Stimulated activated CD4-positive, alpha-beta T cell treated with anti-CD3 and anti-CD28 coated beads, Interleukin-1b, Interleukin-23, amount 100 ng/mL, for 1 hour (primary cell): ENCODE measurements at places on chromosomes 2 and 18.

DNA sequence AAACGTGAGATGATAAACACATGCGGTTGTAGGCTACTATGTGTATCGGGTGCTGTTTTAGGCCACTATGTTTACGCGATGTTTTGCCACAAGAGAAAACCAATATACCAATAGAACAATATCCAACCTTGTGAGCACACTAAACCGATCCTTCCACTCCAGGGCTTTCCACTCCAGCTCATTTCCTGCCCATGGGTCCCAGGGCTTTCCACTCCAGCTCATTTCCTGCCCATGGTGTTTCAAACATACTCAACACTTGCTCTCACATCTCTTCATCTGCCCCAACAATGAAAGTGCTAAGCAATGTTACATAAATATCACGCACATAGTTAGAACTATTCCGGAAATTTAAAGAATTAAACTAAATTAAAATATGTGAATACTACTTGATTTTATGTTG lies 80.0 kb downstream of the EPB41L3 start:
- no peak for DNase-seq

DNA sequence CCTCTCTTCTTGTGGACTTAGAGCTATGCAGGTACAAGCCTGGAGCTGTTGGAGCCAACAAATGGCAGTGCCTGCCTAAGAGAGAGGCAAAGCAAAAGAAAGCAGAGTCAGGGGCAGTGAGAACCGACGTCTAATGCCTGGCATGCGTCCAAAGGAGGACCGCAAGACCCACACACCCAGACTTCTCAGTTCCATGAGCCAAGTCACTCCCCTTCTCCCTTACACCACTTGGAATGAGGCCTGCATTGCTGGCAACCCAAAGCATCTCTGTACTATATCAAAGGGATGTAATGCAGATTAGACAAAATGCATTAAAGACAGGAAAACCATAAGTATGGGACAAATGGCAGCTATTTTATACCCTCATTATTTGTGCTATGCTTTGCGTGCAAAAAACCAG lies 49.9 kb upstream of the RNU4ATAC start:
- no peak for DNase-seq

- DNase-seq: no peak
Observed at GRCh38 chr2:120783371-120783791, 47.7 kb downstream of the GLI2 start.

DNA sequence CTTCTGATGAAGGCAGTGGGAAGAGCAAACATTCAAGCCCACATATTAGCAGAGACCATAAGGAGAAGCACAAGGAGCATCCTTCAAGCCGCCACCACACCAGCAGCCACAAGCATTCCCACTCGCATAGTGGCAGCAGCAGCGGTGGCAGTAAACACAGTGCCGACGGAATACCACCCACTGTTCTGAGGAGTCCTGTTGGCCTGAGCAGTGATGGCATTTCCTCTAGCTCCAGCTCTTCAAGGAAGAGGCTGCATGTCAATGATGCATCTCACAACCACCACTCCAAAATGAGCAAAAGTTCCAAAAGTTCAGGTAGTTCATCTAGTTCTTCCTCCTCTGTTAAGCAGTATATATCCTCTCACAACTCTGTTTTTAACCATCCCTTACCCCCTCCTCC lies 35.4 kb downstream of the CCNT2 start:
- DNase-seq: no peak

- DNase-seq: no peak
Observed at GRCh38 chr2:10252661-10253060, 50.0 kb upstream of the HPCAL1 start.

DNA sequence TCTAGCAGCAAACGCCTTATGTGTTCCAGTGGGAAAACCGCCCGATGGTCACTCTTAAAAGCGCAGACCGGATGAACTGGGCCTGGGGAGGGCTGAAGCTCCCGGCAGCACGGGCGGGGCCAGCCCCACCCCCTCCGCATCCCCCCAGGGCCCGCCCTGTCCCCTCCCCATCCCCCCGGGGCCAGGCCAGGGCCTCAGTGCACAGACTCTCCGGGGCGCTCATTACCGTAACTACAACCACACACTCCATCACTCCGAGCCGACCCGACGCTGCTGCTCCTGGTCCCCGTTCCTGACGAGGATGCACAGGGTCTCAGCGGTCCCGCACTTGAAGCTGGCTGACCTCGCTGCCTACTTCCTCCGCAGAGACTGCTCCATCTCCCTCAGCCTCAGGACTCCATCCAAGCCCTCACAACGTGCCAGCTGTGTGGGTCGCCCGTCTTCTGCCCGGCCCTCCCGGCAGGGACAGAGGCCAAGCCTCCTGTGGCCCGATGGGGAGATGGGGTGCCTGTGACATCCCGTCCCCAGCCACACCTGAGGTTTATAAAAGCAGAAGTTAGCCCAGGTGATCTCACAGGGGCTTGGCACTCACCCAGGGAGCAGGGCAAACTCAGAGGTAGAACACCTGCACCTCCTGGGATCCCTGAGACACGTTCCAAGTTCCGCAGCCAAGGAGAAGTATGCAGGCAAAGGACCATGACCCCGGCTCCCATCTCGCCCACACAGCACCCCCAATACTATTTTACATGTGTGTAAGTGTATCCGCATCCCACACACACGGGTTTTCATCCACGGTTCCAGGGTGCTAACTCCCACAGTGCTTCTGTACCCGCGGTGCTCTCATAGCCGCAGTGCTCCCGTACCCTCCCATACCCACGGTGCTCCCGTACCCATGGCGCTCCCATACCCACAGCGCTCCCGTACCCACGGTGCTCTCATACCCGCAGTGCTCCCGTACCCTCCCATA lies 36.0 kb downstream of the SLC66A2 start:
- no peak for DNase-seq

GRCh38 chr2:127674241-127675209 lies 805 bp downstream of the LIMS2 start:
- DNase-seq: no peak

- DNase-seq: no peak
Observed at GRCh38 chr18:22325396-22325795, 92.3 kb downstream of the CTAGE1 start.

DNA sequence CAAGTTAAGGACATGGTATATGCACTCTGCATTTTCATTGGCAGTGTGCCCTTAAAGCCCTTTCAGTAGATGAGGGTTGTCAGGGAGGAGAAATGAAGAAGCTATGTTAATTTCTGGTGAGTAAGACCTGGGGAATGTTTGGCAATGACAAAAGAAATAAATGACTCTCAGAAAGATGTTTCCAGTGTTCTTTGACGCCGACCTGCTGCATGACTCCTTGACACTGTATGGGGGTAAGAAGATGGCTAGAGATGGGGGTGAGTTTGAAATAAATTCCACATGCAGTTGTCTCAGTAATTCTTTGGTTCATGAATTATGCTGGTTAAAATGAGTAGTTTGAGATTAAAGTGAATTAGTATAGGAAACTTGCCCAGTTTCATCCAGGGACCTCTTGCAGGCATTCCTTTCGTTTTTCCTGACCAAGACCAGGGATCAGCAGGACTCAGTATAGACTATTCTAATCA lies 5.9 kb downstream of the CCDC121 start:
- no peak for DNase-seq

GRCh38 chr18:57243624-57244179 lies 96.8 kb downstream of the BOD1L2 start:
- no peak for DNase-seq

DNA sequence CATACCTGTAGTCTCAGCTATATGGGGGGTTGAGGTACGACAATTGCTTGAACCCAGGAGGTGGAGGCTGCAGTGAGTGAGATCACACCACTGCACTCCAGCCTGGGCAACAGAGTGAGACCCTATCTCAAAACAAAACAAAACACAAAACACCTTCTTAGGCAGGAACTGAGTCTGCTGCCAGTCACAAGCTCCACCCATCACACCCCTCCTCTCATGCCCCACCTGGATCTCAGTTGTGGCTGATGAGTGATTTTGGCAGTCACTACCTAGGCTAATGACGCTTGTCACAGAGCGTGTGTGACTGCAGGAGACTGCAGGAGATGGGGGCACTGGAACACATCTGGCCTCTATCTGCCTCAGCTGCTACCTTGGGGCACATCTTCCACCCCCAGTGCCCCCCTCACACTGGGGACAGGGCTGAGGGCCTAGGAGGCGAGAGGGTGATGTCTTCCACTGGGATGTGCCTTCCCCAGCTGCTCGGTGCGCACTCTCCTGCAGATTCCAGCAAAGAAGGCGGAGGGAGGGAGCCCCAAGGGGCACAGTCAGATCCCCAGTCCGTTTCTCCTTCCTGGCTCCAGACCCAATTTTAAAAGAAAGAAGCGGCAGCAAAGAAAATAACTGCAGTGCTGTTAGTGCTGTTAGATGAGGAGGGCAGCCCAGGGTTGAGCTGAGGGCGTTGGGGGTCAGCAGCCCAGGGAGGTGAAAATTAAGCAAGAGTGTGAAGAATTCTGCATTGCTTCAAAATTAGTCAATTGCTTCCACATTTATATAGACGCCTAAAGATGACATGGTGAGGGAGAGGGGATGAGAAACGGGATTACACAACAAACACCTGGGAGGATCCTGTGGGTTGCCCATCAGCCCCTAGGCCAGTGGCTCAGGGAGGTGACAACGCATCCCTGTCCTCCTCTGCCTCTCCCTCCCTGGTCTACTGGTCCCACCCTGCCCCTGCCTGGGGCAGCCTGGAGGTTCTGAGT lies 143.6 kb upstream of the HAAO start:
- no peak for DNase-seq
